Brain pericyte (primary cell): ENCODE measurements at places on chromosomes 2 and 18.

GRCh38 chr2:229270551-229271410 is at the start of gene PID1:
Gene PID1, minus strand, starts transcription at chr2:229271287. Its CDS starts 244 bp downstream, at chr2:229271043.
- no peak for DNase-seq

DNA sequence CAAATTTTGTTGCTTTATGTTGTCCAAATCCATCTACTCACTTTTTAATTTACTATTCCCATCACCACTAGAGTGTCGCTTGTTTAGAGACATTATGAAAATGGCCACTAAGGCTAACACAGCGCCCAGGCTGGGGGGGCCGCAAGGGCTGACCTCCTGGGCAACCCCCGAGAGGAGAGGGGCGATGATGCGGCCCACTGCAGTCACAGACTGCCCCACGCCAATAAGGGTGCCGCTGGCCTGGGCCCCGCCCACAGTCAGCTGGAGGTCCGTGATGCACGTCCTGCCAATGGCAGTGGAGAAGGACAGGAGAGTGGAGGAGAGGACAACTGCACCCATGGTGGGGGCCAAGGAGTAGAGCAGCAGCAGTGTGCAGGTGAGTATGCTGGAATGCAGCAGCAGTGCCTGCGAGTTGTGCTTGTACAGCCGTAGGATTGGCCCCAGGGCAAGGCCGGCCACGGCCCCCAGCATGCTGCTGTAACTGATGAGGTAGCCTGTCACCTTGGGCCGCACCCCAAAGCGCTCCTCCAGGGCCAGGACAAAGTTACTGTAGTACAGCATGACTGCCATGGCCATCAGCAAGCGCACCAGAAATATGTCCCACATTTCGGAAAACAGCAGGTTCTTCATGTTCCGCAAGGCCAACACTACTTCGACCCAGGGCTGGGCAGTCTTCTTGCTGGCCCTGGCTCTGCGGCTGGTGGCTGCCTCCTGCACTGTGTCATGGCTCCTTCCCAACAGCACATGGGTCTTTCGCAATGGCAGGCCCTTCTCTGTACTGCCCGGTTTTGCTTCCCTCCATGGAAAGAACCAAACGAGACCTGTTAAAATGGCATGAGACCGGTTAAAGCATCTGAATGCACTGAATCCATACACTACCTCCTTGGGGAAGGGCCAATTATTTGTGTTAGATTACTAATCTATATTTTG is 43.2 kb upstream of the TMEM182 start:
- no peak for DNase-seq

GRCh38 chr18:58922995-58923394 is 58.3 kb downstream of the ZNF532 start:
- no peak for DNase-seq

- no peak for DNase-seq
These were observed 4.3 kb downstream of the CASP8 start for GRCh38 chr2:201264472-201265173.

DNA sequence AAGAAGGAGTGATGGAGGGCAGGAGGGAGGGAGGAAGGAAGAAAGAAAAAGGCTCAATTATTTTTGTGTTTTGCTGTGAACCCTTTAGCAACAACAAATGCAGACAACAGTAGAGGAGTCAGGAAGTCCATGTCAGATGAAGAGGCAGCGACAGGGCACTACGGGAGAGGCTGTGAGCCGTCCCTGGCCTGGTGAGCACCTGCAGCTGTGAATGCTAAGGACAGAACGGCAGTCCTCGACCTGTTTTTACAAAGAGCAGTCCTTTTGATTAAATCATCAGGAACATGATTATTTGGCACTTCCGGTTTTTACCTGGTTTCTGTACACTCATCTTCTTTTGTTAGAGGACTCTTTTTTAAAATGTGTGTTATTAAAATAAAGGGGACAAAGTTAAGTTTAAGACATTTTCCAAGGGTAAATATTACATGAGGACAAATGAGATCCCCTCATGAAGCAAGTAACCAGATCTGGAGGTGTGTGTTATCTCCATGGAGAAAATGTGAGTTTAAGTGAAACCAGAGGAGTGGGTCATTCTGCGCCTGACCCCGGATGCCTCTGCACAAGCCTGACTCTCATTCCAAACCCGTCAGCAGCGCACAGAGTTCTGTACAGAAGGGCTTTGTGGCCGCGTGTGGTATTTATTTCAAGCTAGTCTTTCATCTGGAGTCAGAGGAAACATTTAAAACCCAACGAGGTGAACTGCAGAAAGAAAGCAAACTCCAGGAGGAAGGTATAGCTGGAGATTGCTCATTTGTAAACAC is 492.5 kb downstream of the SOX11 start:
- DNase-seq: no peak

DNA sequence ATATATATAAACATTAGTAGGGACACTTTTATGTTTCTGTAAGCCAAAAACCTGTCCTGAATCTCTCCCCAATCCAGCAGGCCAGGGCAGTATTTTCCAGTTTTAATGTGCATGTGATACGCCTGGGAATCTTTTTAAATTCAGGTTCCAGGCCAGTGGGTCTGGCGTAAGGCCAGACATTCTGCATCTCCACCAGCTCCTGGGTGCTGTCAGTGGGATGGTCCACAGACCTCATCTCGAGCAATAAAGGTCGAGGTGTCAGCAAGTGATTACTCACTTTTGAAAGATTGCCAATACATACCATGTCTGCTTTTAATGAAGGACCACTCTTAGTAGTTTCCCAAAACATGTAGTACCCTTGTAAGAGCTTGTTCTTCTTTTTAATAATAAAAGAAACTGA is 189.9 kb upstream of the SH3BP4 start:
- no peak for DNase-seq

DNA sequence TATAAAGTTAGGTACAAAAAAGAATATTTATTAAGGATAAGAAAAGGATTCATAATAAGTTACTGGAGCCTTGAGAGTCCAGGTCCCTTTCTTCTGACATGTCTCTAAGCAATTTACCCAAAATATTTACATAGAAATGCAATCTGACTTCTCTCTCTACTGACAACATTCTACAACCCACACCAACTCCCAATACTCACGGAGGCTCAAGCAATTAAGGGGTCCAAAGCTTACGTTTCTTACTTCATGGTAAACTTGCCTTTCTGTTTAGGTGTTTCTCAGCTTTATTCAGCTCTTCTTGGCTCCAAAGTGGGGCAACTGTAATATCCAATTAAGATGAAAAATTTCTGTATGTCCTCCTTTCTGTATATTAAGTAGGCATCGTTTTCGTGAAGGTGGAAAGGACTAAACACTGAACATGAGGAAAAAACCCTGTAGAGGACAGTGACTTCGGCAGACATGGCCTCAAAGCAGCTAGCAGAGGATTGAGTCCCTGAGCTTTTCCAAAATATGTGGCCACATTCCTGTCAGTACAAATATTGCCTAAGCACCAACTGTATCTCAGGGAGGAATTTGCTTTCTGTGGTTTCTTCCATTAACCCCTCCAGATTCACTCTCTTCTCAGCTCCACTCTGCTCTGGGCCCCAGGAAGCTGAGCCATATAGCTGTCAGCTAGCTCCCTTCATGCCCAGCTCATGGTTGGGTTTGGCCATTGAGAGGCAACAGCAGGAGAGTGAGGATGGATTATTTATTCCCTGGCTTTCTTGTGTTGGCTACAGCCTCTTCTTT is 67.9 kb upstream of the GLS start:
- DNase-seq: no peak

DNA sequence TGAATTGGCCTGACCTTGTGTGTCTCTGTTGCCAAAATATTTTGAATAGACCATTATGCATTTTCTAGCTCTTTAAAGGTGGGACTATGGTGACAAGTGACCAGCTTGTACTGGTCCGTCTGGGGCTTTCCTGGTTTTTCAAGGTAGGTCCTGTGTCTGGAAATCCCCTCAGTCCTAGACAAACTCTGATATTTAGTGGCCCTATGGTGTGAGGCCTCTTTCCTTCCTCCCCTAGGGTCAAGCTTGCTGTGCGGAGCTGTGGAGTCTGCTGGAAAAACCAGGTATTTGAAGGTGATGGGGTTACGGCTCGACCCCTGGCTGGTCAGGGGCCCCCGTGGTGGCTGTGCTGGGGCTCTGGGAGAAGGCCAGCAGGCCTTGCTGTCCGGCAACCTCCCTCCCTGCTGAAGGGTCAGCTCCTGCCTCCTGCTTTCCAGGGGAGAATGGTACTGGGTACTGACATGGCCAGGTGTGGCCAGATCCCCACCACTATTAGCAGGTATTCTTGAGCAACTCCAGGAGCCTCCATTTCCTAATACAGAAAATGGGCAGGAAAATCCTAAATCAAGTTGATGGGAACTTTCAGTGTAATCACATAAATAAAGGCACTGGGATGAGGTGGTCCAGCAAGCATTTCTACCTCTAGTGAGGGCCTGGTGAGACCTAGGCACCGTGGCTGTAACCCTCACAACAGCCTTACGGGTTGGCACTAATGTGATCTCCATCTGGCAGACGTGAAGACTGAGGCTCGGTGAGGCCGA is 86.2 kb upstream of the HS6ST1 start:
- DNase-seq: no peak

DNA sequence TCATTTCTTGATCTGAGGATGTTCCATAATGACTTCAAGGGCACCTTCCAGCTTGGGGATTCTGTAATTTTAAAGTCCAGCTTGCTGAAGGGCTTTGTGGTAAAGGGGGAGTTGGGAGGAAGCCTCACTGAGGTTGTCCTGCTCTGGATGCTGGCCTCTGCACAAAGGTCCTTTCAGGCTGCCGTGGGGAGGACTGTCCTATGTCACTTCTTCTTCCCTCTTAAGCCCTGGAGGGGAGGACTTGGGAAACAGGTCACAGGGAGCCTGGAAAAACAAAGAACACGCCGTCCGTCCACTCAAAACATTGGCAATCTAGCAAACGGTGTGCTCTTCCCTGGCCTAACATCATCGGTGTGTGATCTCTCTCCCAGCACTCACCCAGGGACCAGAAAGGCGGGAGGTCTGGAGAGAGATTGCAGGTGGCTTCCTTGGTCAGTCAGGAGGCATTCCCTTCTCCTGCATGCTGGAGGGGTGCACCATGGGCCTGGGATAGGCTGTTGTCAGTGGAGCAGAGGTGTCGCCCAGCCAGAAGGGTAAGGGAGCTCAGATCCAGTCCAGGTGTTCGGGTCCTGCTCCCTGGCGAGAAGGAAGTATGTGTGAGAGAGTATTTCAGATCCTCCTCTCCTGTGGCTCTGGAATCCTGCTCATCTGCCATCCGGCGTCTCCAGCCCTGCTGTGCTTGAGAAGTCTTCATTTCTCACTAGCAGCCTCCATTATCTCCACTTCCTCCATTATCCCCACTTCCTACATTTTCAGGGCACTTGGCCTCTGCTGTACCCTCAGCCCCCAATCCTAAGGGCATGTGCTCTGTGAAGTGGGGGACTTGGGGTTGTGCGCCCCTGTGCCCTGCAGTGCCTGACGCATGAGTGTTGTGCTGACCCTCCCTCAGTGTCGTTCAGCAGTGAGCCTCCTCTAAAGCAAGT is 20.1 kb downstream of the ASAP2 start:
- DNase-seq: no peak

- DNase-seq: no peak
These were observed 3.7 kb upstream of the SPEG start for GRCh38 chr2:219430633-219431615.

DNA sequence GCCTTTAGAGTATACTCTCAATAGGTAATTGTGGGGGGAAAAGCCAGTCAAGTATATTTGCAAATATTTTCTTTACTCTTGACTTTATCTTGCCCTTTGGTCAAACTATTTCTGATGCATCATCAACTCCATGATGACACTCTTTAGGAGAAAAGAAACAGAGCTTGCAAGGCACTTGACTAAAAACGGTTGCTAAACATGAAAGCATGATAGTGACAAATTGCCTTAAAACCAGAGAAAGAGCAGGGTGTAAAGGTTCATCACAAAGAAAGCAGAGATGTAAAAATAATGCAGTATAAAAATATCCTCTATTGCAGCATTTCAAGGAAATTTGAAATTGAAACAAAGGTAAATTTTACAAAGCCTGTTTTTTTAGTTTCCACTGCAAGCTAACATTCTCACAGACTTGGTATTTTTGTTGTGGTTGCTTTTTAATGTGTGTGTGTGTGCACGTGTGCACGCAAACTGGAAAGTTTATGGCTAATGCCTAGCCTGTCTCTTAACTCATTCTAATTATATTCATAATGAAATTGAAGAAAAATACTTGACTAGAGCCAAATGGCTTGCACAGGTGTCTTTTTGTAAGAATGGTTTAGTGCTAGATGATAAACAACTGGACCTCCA is 503.6 kb downstream of the ARHGAP15 start:
- DNase-seq: no peak

DNA sequence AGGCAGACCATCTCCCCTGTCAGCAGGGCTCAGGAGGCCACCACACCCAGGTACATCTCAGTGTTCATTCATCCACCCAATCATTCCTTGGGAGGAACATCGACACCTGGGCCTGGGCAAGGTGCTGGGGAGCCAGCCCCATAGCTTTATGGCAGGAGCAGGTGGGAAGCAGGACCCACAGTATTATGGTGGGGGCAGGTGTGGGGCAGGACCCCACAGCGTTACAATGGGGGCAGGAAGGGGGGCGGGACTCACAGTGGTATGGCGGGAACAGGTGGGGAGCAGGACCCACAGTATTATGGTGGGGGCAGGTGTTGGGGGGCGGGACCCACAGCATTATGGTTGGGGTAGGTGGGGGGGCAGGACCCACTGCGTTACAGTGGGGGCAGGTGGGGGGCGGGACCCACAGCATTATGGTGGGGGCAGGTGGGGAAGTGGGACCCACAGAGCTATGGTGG is 128.9 kb upstream of the HS6ST1 start:
- DNase-seq: no peak

- peak; percentile 41 for DNase-seq
These were observed 102.4 kb downstream of the COL3A1 start for GRCh38 chr2:189076572-189076971.

- no peak for DNase-seq
These were observed 123.0 kb downstream of the KLHL29 start for GRCh38 chr2:23508066-23508390.

GRCh38 chr2:63078852-63079606 is 28.4 kb downstream of the OTX1 start:
- no peak for DNase-seq

DNA sequence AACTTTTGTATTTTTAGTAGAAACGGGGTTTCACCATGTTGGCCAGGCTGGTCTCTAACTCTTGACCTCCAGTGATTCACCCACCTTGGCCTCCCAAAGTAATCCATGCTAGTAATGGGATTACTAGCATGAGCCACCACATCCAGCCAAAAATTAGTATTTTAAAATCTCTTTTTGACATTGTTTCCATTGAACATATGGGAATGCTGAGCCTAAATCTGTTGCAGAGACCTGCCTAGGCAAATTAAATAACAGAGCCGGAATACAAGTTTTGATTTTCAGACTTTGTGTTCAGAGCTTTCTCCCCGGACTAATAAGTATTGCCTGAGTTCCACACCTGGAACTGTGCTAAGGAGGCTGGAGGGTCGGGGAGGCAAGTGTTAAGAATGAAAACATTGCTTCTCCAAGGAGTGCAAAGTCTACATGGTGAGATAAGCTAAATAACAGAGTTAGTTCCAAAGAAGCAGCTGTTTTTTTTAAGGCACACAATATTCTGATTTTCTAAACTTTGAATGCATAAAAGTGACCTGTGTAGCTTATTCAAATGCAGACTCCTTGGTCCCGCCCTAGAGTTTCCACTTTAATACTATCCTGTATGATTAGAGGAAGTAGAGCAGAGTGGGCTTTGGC is 150.6 kb upstream of the CELF4 start:
- DNase-seq: no peak
